ENCODE measurements at places on chromosomes 7 and 10.

DNA sequence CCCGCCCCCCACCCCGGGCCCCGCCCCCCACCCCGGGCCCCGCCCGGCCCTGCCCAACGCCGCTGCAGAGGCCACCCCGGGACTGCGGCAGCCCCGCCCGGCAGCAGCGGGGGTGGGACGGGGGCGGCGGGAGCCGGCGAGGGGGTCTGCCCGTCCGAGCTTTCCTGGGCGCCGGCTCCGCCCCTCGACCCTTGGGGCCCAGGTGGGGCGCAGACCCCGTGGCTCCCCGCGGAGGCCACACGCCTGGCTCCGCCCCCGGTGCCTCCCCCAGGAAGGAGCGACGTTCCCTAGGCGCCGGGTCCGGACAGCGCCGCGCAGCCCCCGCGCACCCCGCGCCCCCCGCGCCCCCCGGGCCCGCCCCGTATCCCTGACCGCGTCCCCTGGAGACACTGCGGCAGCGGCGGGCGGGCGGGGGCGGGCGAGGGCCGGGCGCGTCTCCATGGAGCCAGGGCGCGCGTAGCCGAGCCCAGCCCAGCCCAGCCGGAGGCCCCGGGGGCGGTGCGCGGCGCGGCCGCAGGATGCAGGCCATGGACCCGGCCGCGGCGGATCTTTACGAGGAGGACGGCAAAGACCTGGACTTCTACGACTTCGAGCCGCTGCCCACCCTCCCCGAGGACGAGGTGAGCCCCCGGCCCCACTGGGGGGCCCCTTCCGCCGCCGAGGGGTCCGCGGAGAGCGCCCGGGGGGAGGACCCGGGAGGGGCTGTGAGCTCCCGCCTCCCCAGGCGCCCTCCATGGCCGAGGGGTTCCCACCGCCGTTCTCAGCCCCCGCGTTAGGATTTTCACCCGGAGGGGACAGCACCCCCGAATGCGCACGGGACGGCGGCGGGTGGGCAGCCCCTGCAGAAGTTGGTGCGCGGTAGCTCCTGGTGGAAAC, at the start of gene KNDC1:
Gene KNDC1 (plus strand): TSS at position 270 of the 876 bp plus-strand sequence. CDS start 249 bp downstream, at position 519.
- peak; percentile 5 for DNase-seq

DNA sequence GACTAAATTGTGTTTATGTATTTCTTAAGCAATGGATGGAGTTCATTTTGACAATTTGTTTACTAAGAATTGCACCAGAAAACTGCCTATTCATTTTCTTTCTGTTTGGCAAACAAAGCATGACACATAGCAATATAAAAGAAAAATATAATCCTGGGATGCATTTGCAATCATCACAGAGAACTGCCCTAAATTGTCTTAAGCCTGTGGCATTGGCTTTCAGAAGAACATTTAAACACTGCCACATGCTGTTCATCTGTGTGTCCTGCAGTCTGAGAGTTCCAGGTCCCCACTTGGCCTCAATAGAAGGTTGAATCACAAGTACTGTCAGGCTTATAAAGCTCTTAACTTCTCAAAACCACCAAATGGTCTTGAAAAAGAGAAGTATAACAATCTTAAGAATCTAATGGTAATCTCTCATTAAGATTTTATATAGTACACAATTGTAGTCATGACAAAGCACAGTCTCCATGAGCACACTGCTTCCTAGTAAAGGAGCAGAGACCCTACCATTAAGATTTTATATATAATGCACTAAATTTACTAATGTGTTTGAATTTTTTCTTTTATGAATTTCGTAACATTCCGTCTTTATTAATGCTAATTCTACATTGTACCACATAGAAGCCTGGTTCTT, 29.9 kb downstream of the RNLS start:
- DNase-seq = peak; percentile 90

DNA sequence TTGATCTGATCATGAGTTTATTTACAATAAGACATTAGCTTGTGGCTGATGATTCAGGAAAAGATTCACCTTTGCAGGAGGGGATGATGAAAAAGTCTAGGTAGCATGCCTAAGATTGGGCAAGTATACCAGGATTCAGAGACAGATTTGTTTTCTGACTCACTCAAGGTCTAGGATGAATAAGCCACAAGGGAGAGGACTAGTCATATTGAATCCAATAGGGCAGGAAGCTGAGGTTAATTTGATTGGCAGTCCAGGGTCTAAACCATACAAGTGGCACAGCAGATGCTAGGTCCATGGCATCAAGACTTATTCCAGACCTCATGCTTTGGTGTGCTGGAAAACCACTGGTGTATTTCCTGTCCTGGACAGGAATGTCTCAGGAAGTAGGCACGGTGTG, 1133.4 kb downstream of the XPNPEP1 start:
- peak; percentile 88 for DNase-seq

GRCh38 chr7:5450549-5451327, 27.1 kb upstream of the TNRC18 start:
- no peak for DNase-seq

- no peak for DNase-seq
Measured at GRCh38 chr7:44183386-44183785, 5.9 kb downstream of the GCK start.
